ENCODE measurements at places on chromosomes 1 and 21.
A peak's percentile ranks its signal among the peaks of the same experiment; 100 is the strongest.

DNA sequence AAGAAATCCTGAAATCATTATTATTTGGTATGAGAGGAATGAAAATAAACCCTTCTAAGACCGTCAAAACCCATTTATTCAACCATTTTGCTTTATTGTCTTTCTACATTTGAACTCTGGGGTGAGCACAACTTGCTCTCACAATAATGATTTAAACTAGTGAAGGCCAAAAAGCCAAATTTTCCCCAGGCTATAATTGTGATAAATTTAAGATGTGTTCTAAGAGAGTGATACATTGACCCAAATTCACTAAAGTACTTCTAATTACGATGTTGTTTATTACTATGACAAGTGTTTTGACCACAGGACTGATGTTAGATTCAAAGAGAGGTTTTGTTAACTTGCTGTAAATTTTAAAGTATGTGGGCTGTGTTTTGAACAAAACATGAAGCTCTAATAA, 670.9 kb upstream of the NR5A2 start:
- no peak for DNase-seq

DNA sequence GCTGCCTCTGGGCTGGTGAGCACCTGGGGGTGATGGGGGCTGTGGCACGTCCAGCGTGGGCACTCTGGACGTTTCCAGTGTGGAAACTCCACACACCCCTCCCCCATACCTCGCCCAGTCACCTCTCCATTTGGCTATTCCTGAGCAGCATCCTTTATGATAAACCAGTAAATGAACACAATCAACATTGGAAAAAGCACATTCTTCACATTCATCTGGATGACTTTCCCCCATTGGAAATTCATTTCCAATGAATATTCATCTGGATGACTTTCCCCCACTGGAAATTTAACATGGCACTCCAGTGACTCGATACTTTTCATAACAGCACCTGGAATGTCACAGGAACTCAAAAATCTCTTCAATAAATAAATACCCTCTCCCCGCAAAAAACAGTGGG, 104.8 kb upstream of the KRTAP19-8 start:
- no peak for DNase-seq

- DNase-seq = no peak
Measured at GRCh38 chr1:112776688-112777087, 61.6 kb upstream of the PPM1J start.

DNA sequence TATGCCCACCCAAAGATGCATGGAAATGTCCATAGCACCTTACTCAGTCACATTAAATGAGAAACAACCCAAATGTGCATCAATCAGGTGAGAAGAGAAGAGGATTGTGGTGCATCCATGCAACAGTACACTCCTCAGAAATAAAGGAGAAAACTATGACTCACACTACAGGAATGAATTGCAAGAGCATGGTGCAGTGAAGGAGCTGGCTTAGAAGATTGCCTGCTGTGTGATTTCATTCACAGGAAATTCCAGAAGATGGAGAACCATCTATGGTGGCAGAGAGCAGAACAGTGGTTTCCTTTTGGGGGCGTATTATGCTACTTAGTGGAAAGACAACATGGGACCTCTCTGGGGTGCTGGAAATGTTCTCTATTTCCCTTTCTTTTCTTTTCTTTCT, 278.6 kb upstream of the AJAP1 start:
- no peak for DNase-seq

GRCh38 chr1:178541829-178542553, 29.1 kb downstream of the TEX35 start:
- peak; percentile 45 for DNase-seq
